ENCODE measurements at places on chromosomes 16 and 17.
A peak's percentile ranks its signal among the peaks of the same experiment; 100 is the strongest.

DNA sequence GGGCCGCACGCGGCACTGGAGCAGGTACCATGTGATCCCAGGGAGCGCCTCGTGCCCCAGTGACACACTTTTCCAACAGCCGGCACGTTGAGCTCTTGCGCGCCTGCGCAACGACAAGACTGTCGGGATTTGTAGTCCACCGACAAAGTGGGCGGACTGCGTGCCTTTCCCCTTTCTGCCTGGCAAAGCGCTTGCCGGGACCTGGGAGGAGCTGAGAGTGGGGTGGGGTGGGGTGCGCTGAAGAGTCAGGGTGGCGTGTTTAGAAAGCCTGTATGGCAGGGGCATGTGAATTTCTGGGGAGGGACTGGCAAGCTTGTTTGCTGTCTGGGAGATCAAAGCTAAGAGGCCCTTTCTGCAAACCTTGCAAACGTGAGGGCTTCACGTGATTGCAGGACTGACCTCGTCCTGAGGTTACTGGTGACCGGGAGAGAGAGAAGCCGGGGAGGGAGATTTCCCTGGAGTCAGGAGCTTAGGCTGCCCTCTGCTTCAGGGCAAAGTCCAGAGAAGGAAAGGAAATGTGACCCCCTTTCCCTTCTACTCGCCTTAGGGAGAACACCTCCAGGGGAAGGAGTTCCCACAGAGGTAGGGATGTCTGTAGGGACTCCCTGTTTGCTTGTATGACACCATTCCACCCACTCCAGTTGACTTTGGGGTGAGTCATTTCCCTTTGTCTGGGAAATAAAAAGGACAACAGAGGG lies 429 bp upstream of the NR1D1 start:
- H3K27ac ChIP-seq: peak overlapping the region; percentile 13
- DNase-seq: peak; percentile 99
- H3K36me3 ChIP-seq: peaks cover 2% of the 10 kb centered on the region
- peaks cover 37% of the 10 kb centered on the region for H3K4me1 ChIP-seq
- peak overlapping the region; percentile 27 for H3K4me3 ChIP-seq
- no peaks in the 10 kb centered on the region for H3K27me3 ChIP-seq

DNA sequence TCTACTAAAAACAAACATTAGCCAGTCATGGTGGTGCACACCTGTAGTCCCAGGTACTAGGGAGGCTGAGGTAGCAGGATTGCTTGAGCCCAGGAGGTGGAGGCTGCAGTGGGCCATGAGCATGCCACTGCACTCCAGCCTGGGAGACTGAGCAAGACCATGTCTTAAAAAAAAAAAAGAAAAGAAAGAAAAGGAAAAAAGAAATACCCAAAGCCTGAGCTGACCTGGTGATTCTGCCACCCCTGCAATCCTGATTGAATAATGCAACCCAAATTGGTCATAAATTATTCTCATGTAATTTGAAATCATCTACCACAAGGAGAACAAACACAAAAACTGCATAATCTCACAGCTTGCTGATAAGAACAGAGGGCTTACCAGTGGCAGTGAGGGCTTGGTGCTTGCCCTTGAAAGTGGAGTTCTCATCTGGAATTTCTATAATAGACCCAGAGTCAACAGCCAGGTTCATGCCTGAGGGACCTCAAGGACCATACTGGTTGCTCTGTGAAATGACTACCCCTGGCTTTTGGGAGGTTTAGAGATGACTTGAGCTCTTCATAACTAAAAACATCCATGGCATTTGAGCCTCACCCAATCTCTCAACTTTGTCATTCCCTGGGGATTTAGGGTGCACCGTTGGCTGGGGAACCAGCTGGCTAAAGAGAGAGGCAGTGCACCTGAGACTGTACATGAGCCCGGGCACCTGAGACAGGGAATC lies 35.4 kb upstream of the TMC5 start:
- H3K27ac ChIP-seq: no peak overlapping the region
- DNase-seq: no peak
- no peaks in the 10 kb centered on the region for H3K4me1 ChIP-seq
- no peak overlapping the region for H3K4me3 ChIP-seq

DNA sequence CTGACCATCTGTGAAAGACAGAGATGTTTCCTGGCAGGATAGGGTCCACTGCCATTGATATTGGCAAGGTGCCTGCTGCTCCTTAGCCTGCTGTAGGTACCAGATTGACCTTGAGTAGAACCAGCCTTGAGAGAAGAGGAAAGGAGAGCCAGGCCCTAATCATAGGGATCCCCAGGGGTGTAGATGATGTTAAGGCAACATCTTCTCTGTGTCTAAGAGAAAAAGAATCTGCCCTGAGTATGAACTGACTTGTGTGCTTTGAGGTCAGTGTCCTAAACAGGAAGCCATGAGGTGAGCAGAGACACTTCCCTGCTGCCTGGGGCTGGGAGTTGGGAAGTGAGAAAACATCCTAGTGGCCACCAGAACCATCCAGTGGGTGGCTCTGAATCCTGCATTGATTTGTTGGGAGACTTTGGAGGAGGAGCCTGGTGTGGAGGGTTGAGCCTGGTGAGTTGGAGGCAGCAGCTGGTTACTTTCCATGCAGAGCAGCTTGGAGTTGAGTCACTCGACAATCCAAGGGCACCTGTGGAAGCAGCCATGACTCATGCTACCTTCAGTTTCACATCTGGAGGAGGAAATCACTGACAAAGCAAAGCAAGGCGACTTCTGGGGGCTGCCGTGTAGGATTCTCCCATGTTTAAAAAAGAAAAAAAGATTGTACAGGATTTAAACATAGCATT lies 47.8 kb downstream of the BMERB1 start:
- H3K4me3 ChIP-seq: no peak overlapping the region
- no peaks in the 10 kb centered on the region for H3K4me1 ChIP-seq
- no peaks in the 10 kb centered on the region for H3K27me3 ChIP-seq
- H3K27ac ChIP-seq: no peak overlapping the region

- no peak overlapping the region for H3K27ac ChIP-seq
- H3K27me3 ChIP-seq: no peaks in the 10 kb centered on the region
- H3K4me3 ChIP-seq: no peak overlapping the region
- no peaks in the 10 kb centered on the region for H3K36me3 ChIP-seq
- no peaks in the 10 kb centered on the region for H3K4me1 ChIP-seq
- DNase-seq: no peak
Observed at GRCh38 chr16:51035711-51036110, 115.4 kb downstream of the SALL1 start.

DNA sequence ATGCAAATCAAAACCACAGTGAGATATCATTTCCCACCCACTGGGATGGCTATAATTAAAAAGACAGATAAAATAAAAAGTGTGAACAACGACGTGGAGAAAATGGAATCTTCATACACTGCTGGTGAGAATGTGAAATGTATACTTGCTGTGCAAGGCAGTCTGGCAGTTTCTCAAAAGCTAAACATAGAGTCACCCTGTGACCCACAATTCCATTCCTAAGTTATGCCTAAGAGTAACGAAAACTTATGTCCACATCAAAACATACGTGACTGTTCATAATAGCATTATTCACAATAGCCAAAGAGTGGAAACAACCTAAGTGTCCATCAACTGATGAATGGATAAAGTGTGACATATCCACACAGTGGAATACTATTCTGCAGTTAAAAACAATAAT lies 38.1 kb upstream of the VPS4A start:
- H3K4me3 ChIP-seq: no peak overlapping the region
- no peaks in the 10 kb centered on the region for H3K27me3 ChIP-seq
- DNase-seq: no peak
- no peak overlapping the region for H3K27ac ChIP-seq
- H3K4me1 ChIP-seq: no peaks in the 10 kb centered on the region
